K562 (cell line): ENCODE measurements at places on chromosomes 5 and 9. TPM values are rescaled to one million over a fixed set of nuclear protein-coding genes. Genes with fewer than 3 reads are reported as not detected.

The BRD8 gene
- total RNA-seq: 65.7 and 74.1 TPM in 2 replicates

The BOD1 gene
- total RNA-seq: 17.9 and 22.0 TPM in 2 replicates

The PCDHB8 gene
- not detected in 2 replicates for total RNA-seq

The PKD2L2 gene
- total RNA-seq: not detected in 2 replicates

The SPATA31A3 gene
- not detected in 2 replicates for total RNA-seq

DNA sequence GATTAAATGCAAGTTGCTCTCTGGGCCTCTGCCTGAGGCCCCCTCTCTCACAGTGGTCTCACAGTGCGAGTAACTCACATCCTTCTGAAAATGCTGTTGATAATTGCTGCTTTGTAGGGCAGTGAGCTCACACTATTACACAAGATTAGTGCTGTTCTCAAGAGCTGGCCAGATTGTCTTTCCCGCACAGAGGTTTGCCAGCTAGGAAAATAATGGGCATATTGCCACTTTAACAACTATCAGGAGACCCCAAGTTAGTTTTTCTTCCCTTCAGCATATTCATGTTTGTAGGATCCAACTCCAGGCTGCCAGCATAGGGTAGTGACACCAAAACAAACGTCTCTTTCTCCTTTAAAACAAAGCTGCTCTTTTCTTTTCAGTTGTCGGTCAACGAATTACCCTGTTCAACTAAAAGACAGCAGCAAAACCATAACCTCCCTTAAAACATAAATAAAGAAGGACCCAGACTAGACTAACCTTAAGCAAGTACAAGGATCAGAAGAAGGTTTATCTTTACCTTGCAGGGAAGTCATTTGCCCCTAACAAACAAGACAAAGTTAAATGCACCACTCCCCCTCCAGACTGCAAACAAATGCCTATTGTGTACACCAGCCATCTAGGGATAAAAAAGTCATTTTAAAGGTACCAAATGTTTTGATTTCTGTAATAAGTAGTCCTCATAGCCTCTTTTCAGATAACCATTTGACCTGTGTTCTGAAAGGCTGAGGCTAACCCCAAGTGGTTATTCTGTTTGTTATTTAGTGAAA lies 91.4 kb downstream of the VCAN start:
- no peak overlapping the region for H3K27ac ChIP-seq
- H3K4me3 ChIP-seq: no peak overlapping the region
- H3K4me1 ChIP-seq: no peaks in the 10 kb centered on the region
- no peak for DNase-seq
- no peaks in the 10 kb centered on the region for H3K36me3 ChIP-seq

DNA sequence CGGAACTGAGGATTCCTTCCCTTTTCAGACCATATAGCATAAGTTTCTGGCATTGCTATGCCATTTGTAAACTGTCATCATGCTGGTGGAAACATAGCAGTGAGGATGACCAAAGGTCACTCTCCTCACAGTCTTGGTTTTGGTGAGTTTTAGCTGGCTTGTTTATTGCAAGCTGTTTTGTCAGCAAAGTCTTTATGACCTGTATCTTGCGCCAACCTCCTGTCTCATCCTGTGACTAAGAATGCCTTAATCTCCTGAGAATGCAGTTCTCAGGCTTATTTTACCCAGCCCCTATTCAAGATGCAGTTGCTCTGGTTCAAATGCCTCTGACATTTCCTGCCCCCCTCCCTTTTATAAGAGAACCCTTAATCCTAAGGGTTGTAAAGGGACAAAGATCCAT lies 26.7 kb upstream of the GRIA1 start:
- DNase-seq: no peak
- H3K27me3 ChIP-seq: no peaks in the 10 kb centered on the region
- H3K4me3 ChIP-seq: no peak overlapping the region
- no peaks in the 10 kb centered on the region for H3K4me1 ChIP-seq
- H3K36me3 ChIP-seq: no peaks in the 10 kb centered on the region

DNA sequence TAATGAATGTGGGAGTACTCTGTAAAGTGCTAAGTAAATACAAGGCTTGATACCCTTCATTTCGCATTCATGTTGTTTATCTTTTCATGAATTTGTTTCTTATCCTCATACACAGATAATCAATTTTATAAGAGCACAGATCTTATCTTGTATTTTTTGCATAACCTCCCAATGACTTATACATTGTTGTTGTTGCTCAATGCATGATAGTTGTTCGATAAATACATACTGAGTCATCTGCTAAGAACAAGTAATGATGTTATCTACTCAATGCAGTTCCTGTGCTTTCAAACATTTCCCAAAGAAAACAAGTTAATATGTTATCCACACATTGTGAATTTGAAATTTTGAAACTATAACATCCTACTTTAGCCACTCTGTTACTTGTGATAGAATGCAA lies 60.7 kb downstream of the TAF11L14 start:
- no peaks in the 10 kb centered on the region for H3K4me1 ChIP-seq
- H3K36me3 ChIP-seq: no peaks in the 10 kb centered on the region
- no peak for DNase-seq
- no peaks in the 10 kb centered on the region for H3K27me3 ChIP-seq
- no peak overlapping the region for H3K4me3 ChIP-seq

- no peak overlapping the region for H3K4me3 ChIP-seq
- no peaks in the 10 kb centered on the region for H3K36me3 ChIP-seq
- H3K4me1 ChIP-seq: no peaks in the 10 kb centered on the region
- no peak for DNase-seq
- H3K27ac ChIP-seq: no peak overlapping the region
These were observed 382.4 kb downstream of the TMEM167A start for GRCh38 chr5:82694711-82695285.

- no peak for DNase-seq
- H3K4me3 ChIP-seq: no peak overlapping the region
- no peaks in the 10 kb centered on the region for H3K36me3 ChIP-seq
- H3K27ac ChIP-seq: no peak overlapping the region
- H3K27me3 ChIP-seq: peaks cover 11% of the 10 kb centered on the region; the same call in 2 of the 3 replicates
- H3K4me1 ChIP-seq: no peaks in the 10 kb centered on the region
These were observed 146.3 kb downstream of the SNX18 start for GRCh38 chr5:54663866-54664265.

DNA sequence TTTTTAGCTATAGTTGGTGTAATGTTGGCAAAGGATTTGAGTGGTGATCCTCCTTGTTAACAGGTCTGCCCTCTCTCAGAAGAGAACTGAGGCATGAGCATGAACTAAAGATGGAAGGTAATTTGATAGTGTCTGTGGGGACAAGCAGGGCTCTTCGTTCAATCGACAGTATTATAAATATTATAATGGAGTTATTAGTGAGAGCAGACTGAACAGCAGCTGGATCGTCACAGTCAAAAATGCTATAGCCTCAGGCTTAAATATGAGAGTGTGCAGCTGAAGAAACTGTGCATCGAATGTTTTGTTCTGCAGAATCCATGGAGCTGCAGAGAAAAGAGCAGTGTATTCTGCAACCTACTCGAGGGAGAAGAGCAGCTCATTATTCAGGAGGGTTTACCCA lies 757.3 kb downstream of the DNAH5 start:
- no peaks in the 10 kb centered on the region for H3K36me3 ChIP-seq
- DNase-seq: no peak
- no peaks in the 10 kb centered on the region for H3K27me3 ChIP-seq
- no peak overlapping the region for H3K27ac ChIP-seq
- no peak overlapping the region for H3K4me3 ChIP-seq
- no peaks in the 10 kb centered on the region for H3K4me1 ChIP-seq

DNA sequence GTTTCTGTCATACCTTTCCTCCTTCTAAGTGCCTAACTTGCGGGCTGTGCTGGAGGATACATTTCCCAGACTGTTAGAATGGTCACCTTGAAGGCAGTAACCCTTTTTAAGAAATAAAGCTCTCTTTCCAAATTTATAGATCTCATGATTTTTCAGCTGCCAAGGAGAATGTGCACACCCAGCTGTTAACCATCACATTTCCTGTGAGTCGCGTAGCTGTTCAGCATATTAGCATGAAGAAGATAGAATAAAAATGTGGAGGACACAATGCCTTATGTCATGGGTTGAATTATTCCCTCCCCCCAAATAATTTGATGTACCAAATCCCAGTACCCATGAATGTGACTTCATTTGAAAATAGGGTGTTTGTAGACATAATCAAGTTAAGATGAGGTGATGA lies 729.4 kb downstream of the MTRR start:
- no peak overlapping the region for H3K4me3 ChIP-seq
- H3K36me3 ChIP-seq: no peaks in the 10 kb centered on the region

DNA sequence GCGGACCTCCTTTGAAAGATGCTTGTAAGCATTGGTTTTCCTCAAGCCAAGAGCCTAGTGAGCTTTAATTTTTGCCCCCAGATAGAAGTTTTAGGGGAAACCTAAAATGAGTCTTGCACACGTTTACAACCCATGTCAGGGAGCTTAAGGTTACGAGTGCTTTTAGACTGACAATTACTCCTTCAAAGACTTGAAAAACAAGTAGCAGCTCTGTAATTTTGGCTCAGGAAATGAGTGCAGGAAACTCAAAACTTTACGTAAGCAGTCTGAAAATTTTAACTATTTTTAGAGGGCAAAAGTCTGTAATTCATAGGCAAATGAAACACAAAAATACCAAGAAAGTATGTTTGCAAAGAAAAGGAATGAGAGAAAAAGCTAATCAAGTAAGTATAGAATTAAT lies 36.8 kb downstream of the UBE2QL1 start:
- H3K27me3 ChIP-seq: peaks cover 25% of the 10 kb centered on the region
- H3K27ac ChIP-seq: no peak overlapping the region
- H3K4me3 ChIP-seq: no peak overlapping the region
- DNase-seq: no peak
- no peaks in the 10 kb centered on the region for H3K36me3 ChIP-seq
